Activated T-helper 9 cell treated with anti-CD3 and anti-CD28 coated beads, Interleukin-2, amount 50 U/mL, for 16 hours (primary cell): ENCODE measurements at places on chromosomes 7 and 10.

DNA sequence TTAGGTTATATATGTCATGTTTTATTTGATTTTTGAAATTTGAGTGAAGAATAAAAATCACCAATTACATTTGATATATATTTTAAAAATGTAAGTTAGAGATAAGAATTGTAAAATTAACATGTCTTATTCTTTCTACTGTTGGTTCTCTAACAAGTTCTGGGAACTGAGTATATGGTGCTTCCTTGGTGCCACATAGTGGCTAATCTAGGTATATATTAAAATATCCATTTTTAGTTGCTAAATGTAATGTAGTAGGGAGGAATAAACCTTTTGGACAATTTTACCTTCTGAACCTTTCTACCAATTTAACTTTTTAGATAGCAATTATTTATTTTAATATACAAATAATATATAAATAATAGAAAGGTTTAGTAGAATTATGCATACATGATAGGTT, 17.5 kb downstream of the CFAP69 start:
- DNase-seq, result no peak

DNA sequence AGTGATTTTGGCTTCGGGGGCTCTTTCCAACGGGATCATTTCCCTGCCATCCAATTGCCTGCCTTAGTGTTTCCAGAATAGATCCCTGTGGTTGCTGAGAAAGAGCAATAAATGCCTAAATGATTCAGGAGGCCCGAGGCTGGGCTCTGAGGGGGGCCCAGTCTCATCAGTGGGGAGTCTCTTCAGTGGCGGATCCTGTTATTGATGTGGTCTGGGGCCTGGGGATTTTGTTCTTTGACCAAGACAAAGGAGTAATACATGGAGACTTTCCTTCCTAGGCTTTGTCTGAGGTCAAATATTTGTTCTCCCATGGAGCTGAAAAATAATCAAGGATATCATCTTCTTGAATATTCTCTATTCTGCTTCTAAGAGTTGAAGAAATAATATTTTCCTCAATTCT, 40.8 kb downstream of the TAS2R41 start:
- no peak for DNase-seq

- no peak for DNase-seq
Observed at GRCh38 chr7:27600247-27600646, 62.4 kb downstream of the HIBADH start.

- DNase-seq, result no peak
Observed at GRCh38 chr7:16084370-16084769, 337.0 kb downstream of the CRPPA start.

GRCh38 chr10:1310271-1310789, 254.1 kb downstream of the WDR37 start:
- no peak for DNase-seq

- DNase-seq, result no peak
Observed at GRCh38 chr10:3330663-3331062, 158.1 kb upstream of the PITRM1 start.

DNA sequence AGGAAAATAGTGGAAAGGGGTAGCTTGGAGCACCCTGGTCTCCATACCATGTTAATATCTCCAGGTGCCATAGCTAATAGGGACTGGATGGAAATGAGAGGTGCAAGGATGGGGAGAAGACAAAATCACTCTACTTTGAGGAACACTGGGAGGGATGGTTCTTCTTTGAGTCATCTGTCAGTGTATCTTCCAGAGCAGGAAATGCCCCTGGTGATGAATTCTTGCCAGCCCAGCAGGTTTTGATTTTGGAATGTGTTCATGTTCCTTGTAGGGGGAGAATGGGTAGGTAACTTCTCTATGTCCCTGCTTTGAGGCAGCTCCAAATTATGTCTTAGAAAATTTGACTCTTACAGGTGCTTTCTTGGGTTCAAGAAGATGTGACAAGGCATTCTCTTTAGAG, 177.0 kb upstream of the GLI3 start:
- no peak for DNase-seq

GRCh38 chr10:62084451-62084850, 183.0 kb downstream of the ARID5B start:
- DNase-seq, result no peak

GRCh38 chr7:130388671-130389070, 8.4 kb downstream of the CPA1 start:
- no peak for DNase-seq

- no peak for DNase-seq
Observed at GRCh38 chr7:53383131-53383530, 347.7 kb downstream of the POM121L12 start.

DNA sequence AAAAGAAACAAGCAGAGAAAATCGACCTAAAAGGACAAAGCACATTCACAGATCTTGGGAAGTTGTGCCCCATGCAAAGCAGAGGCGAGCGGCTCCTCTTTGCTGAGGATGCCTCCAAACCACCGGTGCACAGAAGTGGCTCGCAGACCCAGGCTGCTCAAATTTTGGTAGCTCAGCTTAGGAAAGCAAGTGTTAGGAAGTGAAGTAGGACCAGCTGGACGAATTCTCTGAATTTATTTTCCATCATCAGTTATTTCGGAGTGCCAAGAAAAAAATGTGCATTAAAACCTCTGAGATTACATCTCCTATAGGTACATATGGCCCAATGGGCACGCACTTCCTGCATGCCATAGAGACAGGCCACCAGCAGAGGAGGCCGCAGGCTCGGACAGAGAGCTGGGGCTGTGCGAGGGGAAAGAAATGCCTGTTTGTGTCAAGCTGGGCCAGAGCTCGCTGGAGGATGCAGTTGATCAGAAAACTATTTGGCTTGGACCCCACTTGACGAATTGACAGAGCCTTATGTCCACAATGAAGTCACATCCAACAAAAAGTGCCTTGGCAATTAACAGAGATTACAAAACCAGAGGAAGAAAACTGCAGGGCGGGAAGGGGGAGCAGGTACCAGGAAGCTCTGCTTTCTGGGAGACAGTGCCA, 122.3 kb upstream of the LYZL2 start:
- no peak for DNase-seq

GRCh38 chr10:91700273-91700672, 67.4 kb upstream of the PPP1R3C start:
- no peak for DNase-seq

DNA sequence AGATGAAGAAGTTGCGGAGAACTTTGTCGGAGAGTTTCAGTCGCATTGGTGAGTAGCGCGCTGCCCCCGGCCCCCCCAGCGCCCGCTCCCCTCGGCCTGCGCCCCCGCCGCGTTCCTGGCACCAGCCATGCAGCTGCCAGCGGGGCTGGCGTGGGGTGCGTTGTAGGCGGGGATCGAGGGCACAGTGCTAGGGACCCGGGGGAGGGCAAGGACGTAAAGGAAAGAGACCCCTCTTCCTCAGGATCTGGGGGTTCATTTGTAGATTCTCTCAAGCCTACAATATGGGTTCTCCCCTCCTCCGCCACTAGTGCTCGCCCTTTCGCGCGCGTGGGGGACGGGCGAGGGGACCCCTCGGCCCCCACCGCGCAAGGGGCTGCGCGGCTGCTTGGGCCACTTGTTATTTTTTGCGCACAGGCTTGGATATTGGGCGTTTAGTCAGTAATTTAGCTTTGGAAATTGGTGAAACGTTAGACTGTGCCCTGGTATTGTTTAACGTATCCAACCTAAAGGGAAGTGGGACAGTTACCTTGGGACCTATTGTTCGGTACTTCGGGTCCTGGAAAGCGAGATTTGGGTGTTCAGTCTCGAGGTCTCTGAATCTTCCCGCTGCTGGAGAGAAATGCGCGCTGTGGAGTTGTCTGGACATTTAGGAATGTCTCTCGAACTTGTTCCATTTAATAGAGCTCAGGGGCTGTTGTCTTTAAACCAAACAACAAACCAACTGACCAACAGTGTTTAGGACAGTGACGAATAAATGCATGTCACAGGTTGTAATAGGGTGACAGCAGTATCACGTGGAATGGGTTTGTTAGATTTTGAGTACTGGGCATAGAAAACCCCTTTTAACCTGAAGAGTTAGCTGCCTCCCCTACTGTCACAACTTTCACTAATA, 796 bp downstream of the CDK14 start:
- DNase-seq, result no peak

DNA sequence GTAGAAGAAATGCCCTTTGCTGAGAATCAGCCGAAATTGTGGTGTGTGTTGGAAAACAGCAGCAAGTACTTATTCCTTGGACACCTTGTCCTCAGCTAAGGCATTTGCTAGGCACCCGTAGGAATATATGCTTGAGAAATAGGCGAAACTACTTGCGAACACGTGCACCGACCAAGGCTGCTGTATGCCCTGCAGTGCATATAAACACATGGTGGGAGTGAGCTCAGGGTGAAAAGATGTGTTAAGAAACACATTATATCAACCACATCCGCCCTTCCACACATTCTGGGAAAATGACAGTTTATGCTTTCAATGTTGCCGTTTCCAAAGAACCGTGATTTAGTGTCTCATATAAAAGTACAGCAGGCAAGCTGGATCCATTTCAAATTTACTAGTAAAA, 199.2 kb downstream of the JCAD start:
- no peak for DNase-seq

DNA sequence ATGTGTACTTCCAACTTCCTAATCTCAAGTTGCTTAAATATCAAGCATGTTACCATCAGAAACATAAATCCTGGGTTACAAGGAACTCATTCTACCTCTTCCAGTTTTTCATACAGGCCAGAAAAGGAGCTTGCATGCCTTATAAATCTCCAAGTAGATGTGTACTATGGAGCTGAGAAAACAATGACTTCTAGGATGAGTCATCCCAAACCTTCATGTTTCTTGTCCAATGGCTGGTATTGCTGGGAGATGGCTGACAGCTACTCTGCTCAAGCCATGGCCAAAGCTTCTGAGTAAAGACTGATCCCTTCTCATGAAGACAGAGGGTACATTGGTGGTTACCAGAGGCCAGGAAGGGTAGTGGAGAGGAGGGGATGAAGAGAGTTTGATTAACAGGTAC, 8.6 kb downstream of the RAPGEF5 start:
- no peak for DNase-seq

DNA sequence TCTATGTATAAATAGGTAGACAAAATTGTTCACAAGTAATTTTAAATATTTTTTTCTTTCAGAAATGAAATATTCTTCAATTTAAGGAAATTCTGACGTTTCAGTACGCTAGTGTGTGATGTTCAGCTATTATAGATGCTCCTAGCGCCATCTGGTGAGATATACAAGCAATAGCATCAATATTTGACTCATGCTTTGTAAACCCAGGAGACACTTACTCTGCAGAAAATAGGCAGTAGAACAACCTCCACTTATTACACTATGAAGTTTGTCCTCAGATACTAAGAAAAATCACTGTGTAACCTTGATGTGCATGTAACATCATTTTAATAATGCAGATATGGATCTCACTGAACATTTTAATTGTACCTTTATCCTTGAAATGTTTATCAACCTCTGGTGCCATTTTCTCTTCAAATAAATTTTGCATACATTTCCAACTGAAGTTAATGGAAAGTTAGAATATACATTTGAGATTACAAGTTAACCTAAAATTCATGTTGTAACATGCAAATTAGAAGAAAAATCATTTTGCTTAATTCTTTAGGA, 151.5 kb upstream of the FAM3C start:
- no peak for DNase-seq

GRCh38 chr7:143490717-143491306, 13.1 kb downstream of the TAS2R41 start:
- DNase-seq, result no peak

DNA sequence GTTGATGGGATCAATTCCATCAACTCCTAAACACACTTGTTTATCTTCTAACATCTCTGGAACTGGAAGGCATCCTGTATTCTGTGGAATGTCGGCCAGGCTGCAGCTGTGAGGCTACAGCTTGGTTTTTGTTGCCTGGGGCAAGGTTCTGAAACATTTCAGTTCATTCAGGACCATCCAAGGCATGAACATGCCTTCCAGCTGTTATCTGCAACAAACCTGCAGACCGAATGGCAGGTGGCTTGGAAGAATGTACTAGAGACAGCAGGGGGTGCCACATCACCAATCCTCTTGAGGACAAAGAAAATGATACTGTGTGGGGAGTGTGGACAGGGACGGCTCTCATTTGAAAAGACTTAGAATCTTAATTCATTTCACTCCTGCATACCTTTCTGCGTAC, 12.4 kb downstream of the PAPOLB start:
- no peak for DNase-seq

- peak; percentile 61 for DNase-seq
Observed at GRCh38 chr10:132396494-132397035, 435 bp upstream of the PWWP2B start.

DNA sequence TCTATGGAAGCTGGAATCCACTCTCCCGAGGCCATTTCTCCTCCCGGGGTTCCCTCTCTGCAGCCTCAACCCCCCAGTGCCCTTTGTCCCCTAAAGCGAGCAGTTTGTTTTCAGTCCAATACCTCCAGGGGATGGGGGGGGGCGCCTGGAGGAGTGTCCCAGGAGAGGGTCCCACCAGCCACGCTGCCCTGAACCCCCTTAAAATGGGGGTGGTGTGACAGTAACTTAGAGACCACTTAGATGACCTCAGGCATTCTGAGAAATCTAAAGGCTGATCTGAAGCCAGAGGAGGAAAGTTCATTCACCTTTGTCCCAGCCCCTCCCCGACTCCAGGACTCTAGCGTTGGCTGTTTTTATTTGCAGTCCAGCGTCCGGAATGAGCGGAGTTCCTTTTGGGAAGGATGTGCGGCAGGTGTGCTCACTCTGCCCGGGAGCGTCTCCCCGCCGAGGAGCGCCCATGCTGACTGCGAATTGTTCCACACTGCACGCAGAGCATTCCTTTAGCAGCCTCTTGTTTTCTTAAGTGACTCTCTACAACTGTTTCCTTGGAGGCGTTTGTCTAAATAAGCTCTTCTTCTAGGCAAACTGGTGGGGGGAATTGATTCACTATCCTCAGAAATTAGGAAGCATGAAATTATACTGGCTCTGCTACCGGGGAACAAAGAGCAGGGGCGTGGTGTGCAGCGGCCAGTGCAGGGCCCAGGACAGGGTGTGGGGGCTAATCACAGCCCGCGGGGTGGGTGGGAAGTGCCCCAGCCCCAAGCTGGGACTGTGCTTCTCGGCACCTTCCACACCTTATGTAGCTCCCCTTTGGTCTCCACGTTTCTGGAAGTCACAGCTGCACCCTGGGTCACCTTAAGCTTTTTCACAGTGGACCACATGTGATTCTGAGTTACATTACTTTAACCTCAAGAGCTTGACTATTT, 46.3 kb downstream of the SYPL1 start:
- DNase-seq, result no peak

DNA sequence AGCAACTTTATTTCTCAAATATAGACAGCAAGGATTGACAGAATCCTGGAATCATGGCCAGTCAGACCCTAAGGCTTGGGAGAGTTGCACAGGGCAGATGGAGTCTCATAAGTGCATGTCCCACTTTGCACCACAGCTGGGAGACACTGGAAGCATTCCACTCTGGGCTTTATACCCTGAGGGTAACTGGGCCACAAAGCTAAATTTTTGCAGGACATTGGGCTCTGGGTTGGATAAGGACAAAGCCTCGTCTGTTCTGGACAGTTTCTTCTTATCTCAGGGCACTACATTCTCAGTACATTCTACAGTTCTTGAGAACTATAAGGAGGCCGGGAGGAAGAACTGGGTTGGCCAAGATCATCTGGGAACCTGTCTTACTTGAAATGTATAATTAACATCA, 158.3 kb upstream of the IGFBP3 start:
- no peak for DNase-seq
